ENCODE measurements at places on chromosomes 13 and 19.

- DNase-seq, result no peak
Measured at GRCh38 chr13:82370316-82370715, 1512.0 kb downstream of the SLITRK1 start.

GRCh38 chr19:10520652-10521318 lies 3.5 kb upstream of the S1PR5 start:
- DNase-seq, result no peak

DNA sequence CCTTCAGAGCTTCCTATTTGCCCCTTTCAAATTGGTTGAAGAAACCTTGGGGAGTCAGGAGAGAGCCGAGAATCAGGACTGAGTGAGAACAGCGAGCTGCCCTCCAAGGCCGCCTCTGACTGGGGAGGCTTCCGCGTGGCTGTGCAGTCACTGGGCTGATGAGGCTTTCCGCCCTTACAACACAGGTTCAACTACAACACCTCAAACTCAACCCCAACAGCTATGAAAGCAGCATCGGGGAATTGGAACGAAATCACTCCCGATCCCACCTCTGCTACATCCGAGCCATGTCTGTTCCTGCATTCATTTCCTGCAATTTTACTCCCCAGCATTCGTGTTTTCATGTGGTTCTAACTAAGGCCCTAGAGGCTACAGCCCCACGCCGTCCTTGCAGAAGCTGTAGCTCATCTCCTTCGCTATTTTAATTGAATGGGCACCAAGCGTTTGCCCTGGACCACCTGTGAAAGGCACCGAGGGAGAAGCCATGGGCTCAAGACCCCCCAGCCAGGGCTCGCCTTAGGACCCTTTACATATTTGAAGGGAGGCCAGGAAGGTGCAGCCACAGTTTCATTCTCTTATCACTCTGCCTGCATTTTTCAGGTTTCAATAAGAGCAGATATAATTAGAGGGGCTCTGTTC lies 12.3 kb upstream of the RASA3 start:
- no peak for DNase-seq

DNA sequence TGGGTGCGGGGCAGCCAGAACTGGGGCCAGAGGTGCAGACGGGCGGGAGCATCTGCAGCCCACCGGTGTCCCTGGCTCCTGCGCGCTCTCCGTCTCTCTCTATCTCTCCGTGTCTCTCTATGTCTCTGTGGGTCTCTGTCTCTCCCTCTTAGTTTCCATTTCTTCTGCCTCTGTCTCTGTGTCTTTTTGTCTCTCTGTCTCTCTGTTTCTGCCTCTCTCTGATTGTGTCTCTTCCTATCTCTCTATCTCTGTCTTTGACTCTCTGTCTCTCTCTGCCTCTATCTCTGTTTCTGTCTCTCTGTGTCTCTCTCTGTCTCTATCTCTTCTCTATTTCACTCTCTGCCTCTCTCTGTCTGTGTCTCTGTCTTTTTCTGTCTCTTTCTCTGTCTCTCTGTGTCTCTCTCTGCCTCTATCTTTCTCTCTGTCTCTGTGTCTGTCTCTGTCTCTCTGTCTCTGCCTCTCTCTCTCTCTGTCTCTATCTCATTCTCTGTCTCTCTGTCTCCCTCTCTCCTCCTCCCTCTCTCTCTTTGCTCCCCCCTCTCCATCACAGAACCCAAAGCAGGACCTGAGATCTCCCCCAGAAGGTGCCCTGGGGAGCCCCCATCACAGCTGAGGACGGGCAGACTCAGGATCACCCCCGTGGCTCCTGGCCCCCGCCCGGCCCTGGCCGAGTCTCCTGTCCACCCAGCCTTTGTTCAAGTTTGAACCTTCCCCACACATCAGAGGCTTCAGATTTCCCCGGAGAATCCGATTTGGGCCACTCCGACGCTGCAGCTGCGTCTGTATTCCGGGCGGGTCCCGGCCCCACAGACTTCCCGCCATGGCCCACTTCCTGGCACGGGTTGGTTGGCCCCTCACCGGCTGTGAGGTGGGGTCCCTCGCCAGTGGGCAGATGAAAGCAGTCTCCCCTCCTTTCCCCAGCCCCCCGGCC lies 48.6 kb upstream of the TCF3 start:
- no peak for DNase-seq

DNA sequence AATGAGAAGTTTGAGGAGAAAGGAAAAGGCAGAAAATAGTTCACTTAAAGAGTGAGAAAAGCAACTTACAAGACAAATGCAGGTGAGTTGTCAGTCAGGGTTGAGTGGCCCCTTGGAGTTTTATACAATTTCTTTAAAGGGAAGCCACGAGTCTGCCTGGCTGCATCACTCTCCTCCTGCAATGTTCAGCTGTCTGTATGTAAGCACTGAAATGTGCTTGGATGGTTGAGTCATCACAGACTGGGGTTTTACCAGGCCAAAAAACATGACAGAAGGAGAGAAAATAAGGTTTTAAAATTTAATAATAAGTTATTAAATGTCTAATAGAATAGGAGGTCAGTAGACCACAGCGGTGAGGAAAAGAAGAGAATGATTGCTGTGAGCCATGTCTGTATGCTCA lies 51.0 kb upstream of the FGF14 start:
- no peak for DNase-seq

DNA sequence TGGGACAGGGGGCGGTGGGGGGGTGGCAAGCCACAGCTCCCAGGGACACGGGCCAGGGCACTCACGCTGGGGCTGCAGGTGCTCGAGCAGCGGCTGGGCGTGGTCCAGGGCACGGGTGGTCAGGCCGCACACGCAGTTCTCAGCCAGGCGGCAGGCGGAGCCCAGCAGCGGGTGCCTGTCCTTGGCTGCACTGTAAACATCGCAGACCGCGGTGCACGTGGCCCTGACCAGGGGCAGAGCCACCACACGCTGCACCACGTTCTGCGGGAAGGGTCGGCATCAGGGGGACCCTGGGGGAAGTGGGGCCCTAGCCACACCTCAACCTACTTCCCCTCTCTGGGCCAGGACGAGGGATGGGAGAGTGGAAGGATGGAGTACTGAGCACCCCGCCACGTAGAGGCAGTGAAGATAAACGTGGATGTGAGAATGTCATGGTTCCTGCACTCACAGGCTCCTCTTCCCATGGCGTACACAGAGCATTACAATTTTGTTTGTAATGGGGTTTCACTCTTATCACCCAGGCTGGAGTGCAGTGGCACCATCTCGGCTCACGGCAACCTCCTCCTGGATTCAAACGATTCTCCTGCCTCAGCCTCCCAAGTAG lies 3.4 kb downstream of the PLIN5 start:
- DNase-seq, result no peak

DNA sequence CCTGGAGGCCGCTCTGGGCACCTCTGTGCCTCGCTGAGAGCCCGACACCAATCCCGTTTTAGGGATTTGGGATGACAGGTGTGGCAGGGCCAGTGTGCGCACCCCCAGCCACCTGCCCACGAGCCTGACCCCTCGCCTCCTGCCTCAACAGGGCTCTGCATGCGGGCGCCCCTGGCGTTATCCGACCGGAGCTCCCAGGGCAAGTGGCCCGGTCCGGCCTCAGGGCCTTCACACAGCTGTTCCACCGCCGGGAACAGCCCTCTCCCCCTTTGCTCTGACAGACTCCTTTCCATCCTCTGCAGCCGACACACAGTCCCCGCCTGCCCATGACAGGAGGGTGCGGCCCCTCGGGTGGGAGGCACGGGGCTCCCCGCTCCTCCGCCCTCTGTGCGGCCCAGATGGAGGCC lies 7.1 kb upstream of the WDR18 start:
- DNase-seq, result no peak

GRCh38 chr19:29549105-29550070 lies 23.6 kb downstream of the VSTM2B start:
- no peak for DNase-seq

- DNase-seq, result no peak
Measured at GRCh38 chr19:17327068-17327653, 7.5 kb downstream of the ANO8 start.

Data from fibroblast of skin of scalp (primary cell).